Fibroblast of skin of right biceps (primary cell): ENCODE measurements at places on chromosomes 12 and 14.

DNA sequence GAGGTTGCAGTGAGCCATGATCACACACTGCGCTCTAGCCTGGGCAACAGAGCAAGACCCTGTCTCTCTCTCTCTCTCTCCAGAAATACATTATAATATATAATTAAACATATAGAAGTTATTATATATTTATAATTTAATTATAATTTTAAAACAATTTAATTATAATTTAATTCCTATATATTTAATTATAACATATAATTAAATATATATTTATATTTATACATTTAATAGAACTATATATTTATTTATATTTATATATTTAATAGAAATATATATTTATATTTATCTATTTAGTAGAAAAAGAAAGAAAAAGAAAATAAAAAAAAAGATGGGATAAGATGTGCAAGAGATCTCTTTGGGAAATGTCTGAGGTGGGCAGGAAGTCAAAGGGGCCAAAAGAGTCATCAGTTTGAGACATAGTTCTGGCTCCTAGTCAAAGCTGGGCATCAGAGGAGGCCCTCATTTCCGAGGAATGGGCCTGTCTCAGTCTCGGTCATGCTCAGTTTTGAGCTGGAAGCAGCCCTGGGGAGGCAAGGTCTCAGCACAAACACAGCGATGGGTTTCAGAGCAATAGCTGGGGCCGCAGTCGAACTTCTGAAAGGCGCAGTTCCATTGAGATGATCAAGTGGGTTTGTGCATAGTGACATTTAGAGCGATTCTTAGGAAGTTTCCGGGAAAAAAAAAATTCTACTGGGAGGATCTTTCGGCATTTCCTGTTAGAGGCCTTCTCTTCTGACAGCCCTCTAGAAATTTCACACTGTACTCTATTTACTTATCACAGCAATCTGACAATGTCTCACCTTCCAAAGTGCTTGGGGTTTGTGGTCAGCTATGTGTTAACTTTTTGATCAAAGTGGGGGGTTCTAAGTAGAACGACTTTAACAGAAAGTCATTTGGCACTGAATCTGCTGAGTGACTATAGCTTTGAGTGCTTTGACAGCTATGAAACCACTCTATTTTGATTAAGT, 58.7 kb upstream of the GZMB start:
- DNase-seq, result no peak

DNA sequence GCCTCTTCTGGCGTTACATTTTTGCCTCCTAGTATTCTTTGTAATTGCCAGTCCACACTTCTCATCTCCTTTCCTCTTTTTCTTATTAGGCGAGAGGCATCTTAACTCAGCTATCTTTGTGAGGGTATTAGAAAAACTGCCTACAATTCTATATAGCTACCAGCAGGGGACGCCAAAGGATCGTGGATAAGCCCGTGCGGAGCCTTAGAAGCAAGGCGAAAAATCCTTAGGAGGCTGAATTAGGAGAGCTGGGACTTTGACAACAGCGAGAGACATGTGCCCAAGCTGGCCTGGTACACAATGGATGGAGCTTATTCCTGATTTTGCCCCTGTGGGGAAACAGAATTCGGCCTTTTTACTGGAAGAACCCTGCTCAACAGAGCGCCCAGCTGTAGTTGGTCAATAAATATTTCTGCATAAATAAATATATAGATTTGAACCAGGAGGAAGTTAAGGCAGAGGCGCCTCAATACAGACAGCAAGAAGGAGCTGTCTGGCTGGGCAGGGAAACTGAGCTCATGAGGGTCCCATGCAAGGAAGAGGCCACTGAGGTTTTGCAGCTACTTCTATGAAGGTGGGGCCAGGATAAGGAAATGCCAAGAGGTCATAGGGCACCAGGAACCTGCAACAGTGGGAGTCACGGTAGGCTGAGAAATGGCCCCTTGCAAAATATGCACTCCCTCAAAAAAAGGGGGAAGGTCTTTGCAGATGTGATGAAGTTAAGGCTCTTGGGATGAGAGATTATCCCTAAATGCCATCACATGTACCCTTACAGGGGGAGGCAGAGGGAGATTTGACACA, 14.6 kb upstream of the RBM19 start:
- DNase-seq, result peak; percentile 62

DNA sequence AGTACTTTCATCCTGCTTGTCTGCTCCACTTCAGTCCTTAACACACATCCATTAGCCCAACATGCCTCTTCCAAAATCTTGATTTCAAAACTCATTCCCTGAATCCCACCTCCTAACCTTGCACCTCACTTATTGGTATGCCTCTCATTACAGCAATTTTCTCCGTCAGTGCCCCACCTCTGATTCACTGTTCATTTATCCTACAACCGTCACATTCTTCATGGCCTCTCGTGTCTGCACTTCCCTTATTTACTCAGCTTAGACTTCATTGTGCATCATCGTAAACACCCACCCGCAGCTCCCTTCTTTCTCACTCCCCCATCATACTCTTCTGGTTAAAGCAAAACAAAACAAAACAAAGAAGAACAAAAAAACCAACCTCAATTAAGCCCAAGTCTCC, 160.6 kb upstream of the HMGA2 start:
- peak; percentile 67 for DNase-seq

- no peak for DNase-seq
These were observed 394.2 kb downstream of the SOX5 start for GRCh38 chr12:23555180-23555824.

GRCh38 chr12:100672075-100672592, 98.7 kb downstream of the GAS2L3 start:
- no peak for DNase-seq

GRCh38 chr12:88752183-88752582, 171.9 kb upstream of the KITLG start:
- no peak for DNase-seq

GRCh38 chr14:76968621-76969063, 59.9 kb downstream of the IRF2BPL start:
- DNase-seq, result no peak

- no peak for DNase-seq
These were observed 34.7 kb upstream of the CDKN3 start for GRCh38 chr14:54362089-54362504.

DNA sequence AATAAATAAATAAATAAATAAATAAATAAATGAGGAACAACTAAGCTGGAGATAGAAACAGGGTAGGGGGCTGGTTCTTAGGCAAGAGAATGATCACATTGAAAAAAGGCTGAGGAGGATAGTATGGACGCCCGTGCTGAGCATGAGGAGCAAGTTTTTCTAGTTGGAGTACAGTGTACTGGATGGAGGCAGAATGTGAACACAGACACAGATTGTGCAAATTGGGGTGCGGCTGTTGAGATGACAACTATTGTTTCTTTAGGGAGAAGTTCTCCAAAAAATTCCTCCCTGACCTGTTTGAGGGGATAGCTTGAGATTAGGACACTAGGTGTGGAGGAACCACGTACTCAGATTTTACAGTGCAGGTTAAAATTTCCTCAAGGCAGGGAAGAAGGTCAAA, 979 bp upstream of the BIN2 start:
- no peak for DNase-seq

DNA sequence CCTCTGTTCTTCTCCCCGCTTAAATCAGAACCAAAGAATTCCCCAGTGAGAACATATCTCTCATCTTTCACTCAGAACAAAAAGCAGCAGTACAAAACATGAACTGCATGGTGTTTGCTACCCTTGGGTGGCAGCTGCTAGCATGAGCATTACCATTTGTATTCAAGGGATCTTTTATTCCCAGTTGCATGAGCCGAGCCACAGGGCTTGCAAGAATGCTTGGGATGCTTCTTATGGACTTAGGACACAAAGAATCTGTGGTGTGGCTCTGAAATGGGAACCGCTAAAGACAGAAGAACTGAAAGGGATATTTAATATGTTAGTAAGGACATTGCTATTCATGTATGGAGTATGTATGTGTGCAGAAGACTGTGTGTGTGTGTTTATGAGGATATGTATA, 190.6 kb downstream of the TMX1 start:
- peak; percentile 57 for DNase-seq
